ENCODE measurements at places on chromosomes 12 and 14.
A peak's percentile ranks its signal among the peaks of the same experiment; 100 is the strongest.

- DNase-seq = no peak
Observed at GRCh38 chr12:15757553-15758255, 31.5 kb downstream of the EPS8 start.

- no peak for DNase-seq
Observed at GRCh38 chr12:105036937-105037649, 47.2 kb downstream of the ALDH1L2 start.

GRCh38 chr14:29800961-29801360 is 126.7 kb downstream of the PRKD1 start:
- no peak for DNase-seq

- DNase-seq = no peak
Observed at GRCh38 chr14:75793806-75794205, 132.8 kb downstream of the TTLL5 start.

GRCh38 chr12:111111681-111112080 is 191.3 kb upstream of the MYL2 start:
- DNase-seq = no peak

DNA sequence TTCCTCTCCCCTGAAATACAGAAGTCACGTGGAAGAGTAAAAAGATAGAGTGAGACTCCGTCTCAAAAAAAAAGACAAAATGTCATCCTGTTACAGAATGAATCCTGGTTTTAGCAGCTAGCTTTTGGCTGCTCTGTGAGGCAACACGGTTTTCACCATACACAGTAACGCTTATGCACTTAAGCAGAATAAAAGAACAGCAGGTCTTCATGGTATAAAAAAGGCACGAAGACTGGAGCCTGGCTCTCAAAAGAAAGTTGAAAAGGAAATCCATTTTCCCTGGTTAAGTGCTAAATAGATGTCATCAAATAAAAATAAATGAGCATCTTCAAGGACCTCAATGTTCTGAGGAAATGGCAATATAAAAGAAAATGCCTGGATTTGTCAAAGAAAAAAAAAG is 444.1 kb downstream of the IPO8 start:
- DNase-seq = no peak

- DNase-seq = no peak
Observed at GRCh38 chr14:71410578-71411284, 503.5 kb downstream of the PCNX1 start.

GRCh38 chr12:47184813-47185212 is 105.1 kb upstream of the AMIGO2 start:
- no peak for DNase-seq

- DNase-seq = no peak
Observed at GRCh38 chr12:65093606-65094005, 27.5 kb downstream of the WIF1 start.

GRCh38 chr12:76031081-76031413 is 529 bp downstream of the PHLDA1 start:
- no peak for DNase-seq

- DNase-seq = no peak
Observed at GRCh38 chr12:1994429-1995143, 9.7 kb downstream of the DCP1B start.

GRCh38 chr14:42228611-42229010 is 621.9 kb downstream of the LRFN5 start:
- no peak for DNase-seq

DNA sequence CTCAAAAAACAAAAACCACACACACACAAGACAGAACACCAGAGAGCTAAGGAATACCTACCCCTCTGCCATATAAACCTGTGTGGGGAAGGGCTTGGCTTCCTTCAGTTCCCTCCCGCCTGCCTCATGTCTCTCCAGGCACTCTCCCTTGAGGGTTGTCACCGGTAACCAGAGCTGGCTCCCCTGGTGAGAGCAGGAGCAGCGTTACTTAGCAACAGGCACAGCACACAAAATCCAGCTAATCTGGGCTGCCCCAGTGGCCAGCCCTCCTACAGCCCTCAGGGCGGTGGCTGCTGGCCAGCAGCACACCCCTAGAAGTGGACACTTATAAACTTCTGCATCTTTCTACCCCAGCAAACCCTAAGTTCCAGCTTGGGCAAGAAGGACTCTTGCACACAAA is 21.6 kb upstream of the NR4A1 start:
- DNase-seq = peak; percentile 48

- no peak for DNase-seq
Observed at GRCh38 chr12:130708648-130709047, 7.5 kb downstream of the RIMBP2 start.

DNA sequence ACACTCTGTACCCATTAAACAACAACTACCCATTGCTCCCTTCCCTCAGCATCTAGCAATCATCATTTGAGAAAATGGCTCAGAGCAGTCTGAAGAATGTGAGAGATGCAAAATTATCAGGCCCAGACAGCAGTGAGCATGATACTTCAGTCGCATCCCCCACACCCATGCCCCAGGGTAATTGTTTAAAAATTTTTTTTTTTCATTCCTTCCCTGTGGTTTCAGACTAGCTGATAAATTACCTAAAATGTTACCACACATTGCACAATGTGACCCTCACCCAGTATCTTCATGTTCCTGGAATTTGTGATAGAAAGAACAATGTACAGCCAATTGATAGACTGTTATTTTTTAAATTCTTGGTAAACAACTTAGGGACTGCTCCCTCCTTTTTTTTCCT is 11.3 kb upstream of the USP15 start:
- DNase-seq = no peak

DNA sequence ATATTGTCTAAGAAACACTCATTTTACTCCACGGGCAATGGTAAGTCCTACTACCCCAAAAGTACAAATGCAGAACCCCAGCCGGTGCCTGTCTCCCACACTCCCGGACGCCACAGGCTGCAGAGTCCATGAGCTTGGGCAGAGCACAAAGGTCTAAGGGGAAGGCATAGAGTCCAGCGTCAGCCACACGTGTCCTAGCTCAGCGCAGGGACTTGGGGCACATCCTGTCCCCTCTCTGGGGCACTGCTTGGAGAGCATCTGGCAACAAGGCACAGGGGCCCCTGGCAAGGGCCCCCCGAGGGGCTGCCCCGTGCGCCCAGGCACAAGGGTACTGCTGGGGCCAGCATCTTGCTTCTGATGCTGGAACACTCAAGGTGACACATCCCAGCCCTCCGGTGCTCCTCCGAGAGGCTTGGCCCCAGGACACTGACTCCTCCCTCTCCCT is 58.4 kb downstream of the BCL11B start:
- DNase-seq = no peak

DNA sequence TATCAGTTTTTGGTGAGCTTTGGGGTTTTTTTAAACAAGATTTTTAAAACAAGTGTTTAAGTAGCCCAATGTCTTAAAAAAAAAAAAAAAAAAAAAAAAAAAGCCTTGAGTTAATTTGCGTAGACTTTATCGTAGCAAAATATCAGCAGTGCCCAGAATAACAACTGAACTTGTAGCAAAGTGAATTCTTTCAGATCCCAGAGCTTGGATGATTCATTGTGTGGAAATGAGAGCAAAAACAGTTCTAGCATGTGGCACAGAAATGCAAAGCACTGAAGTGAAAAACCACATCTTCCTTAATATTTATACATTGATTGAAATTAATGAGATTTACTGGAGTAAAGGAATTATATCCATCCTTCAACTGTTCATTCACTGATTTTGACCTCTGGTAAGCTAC is 258.1 kb downstream of the EGLN3 start:
- no peak for DNase-seq

GRCh38 chr12:52258335-52258901 is 16.0 kb upstream of the KRT86 start:
- DNase-seq = no peak

- DNase-seq = no peak
Observed at GRCh38 chr14:50795142-50795541, 35.8 kb downstream of the NIN start.
